Karpas-422 (cell line): ENCODE measurements at places on chromosomes 2 and 18. TPM values are rescaled to one million over a fixed set of nuclear protein-coding genes. Genes with fewer than 3 reads are reported as not detected.

C18orf54 gene
- total RNA-seq = 4.2 and 14.3 TPM in 2 replicates

DNA sequence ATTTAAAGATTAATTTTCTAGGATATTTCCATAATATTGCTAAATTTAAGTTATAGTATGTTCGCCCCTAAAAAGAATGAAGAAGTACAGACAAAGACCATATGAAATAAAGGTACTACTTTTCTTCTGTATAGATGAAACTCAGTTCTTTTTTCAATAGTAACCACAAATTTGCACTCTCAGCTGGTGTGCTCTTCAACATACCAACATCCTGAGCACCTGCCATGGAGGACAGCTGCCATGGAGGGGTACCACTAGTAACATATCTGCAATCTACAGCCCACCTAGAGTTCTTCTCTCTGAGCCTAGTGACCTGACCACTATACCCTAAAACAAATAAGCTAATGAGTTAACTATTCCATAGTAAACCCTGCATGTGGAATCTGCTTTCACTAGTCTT lies 36.8 kb upstream of the ERCC3 start:
- DNase-seq = no peak

ITGB6 gene
- not detected in 2 replicates for total RNA-seq

REG3G gene
- not detected in 2 replicates for total RNA-seq

C2orf81 gene
- 3.8 and 7.6 TPM in 2 replicates for total RNA-seq

- no peak for DNase-seq
Observed at GRCh38 chr2:80338794-80339193, 34.2 kb upstream of the LRRTM1 start.

DNA sequence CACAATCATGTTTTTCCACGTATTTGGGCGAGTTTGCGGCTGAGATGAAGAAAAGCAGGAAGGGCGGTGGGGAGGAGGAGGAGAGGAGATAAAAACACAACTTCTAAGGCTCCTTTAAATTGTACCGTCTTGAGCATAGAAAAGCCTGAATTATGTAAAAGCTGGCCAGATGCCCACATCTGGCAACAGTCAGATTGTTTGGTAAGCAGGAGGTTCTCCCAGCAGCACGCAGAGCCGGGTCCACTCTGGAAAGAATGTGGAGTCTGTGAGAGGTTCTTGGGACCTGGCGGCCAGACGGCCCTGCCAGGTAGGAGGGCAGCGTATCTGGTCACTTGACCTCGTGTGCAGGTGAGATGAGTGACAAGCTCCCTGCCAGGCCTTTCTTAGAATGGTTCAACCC lies 215.3 kb upstream of the APCDD1 start:
- DNase-seq = no peak
